ENCODE measurements at places on chromosomes 6 and 20. TPM values are rescaled to one million over a fixed set of nuclear protein-coding genes. Genes with fewer than 3 reads are reported as not detected.

Gene BMP7
- 0.38 TPM for total RNA-seq

Gene CCN6
- not detected for total RNA-seq

Gene LY6G6D
- not detected for total RNA-seq

Gene C6orf58
- not detected for total RNA-seq

Gene RBBP8NL
- 0.25 TPM for total RNA-seq

Gene MEI4
- not detected for total RNA-seq

Gene GINS1
- 32.2 TPM for total RNA-seq

Gene TRIM15
- total RNA-seq: not detected

Gene CTAGE9
- total RNA-seq: not detected

Gene MAP3K5
- total RNA-seq: 2.2 TPM

Gene MAN1A1
- total RNA-seq: 0.03 TPM
